ENCODE measurements at places on chromosomes 5 and 9.

GRCh38 chr5:114858665-114859437, 310.9 kb downstream of the TRIM36 start:
- no peak for DNase-seq

DNA sequence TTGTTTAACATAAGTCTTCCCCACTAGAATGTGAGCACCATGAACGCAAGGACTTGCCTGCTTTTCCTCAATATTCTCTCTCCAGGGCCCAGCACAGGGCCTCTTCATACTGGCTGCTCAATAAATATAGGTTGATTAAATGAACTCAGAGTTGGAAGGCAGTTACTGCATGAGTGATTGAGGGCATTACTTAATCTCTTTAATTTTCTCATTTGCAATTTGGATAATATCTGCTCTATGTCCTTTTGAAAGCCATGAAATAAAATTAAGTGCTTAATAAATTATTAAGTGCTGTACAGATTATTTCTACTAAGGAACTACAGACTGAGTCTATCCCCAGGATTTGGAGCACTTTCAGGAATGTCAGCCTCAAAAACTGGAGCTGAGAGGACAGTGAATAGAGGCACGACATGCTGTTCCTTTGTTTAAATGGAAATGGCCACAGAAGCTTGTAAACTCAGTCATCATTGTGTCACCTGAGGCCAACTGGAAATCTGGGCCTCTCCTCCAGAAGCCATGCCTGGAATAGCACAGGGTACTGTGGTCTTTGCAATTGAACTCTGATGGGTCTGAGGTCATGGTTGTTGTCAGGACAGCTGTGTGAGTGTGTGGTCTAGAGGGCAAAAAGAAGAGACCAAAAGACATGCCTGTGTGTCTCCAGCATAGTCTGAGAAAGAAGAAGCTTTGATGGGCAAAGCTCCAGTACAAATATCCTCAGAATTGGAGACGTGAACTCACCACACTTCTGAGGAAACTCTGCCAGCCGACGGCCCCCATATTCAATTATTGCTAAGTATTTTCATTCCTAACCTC, 86.1 kb downstream of the SH3TC2 start:
- DNase-seq, result no peak

DNA sequence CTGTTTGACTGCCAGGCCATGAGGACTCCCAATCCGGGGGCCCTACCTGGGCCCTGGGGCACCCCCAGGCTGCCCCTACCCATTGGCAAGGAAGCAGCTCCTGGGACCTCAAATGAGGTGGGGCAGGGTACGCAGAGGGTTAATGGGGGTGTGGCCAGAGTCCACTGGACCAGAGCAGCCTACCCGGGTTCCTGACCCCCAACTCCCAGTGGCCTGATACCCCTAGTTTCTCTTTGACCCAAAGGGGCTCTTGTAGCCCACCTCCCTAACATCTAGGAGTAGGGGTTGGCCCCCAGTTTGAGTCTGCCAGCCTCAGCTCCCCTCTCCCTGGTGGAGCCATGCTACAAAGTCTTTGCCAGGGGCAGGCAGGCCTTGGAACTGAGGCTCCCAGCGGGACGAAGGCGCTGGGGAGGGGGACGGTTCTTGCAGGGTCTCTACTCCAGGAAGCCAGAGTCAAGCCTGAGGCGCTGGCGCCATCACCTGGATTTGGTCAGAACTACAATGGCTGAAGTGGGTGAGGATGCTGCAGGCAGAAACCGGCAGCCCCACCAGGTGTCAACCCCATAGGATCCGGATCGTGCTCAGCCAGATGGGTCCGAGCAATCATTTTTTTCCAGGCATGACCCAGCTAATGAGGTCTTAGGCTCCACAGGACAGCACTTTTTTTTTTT, 8.4 kb upstream of the CERCAM start:
- DNase-seq, result no peak

GRCh38 chr5:176535664-176536131, 1.5 kb downstream of the RNF44 start:
- DNase-seq, result no peak

GRCh38 chr9:123978981-123979380, 32.6 kb upstream of the LHX2 start:
- no peak for DNase-seq

DNA sequence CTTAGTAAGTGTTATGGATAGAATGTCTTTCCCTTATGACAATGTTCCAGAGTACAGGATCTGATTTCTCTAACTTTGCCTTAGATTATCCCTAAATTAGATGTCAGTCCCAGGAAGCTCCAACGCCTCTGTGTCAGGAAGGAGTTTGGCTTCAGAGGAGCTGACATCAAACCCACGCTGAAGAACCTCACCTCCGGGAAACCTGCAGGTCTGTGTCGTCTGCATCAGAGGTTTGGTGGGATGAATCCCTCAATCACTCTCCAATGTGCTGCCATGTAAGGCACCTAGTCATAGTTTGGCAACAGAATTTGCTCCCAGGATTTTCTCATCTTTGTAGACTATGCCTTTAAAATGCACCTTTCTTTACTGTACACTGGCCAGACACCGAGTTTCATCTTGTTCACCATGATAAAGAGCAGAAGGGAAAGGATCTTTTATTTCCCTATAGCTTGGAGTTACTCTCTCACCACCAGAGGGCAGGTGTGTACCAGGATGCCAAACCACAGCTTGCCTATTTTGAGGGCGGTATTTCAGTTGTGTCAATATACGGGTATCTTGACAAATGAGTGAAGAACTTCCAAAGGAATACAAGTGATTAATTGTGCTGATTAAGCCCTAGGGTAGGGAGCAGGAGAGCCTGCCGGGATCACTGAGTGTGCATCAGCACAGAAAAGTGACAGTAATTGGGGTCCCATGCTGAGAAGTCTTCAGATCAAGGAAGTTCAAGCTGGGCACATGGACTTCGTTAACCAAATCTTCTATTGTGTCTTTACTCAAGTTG, 23.4 kb downstream of the MINAR2 start:
- peak; percentile 33 for DNase-seq

DNA sequence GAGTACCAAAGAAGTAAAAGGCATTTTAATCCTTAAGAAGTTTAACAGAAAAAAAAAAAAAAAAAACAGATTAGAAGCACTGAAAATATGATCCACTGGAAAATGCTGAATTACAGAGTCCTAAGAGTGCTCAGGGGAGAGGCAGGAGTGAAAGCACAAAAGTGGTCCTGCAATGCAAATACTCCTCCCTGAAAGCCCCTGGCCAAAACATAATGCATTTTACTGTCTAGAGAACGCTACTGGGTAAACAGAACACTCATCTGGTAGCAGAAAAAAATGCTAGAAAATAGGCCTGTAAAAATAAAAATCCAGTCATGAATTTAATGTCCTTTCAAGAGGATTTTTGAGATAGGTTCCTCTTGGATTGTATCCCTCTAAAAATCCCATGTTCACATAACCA, 81.9 kb downstream of the ADAMTS12 start:
- DNase-seq, result no peak

DNA sequence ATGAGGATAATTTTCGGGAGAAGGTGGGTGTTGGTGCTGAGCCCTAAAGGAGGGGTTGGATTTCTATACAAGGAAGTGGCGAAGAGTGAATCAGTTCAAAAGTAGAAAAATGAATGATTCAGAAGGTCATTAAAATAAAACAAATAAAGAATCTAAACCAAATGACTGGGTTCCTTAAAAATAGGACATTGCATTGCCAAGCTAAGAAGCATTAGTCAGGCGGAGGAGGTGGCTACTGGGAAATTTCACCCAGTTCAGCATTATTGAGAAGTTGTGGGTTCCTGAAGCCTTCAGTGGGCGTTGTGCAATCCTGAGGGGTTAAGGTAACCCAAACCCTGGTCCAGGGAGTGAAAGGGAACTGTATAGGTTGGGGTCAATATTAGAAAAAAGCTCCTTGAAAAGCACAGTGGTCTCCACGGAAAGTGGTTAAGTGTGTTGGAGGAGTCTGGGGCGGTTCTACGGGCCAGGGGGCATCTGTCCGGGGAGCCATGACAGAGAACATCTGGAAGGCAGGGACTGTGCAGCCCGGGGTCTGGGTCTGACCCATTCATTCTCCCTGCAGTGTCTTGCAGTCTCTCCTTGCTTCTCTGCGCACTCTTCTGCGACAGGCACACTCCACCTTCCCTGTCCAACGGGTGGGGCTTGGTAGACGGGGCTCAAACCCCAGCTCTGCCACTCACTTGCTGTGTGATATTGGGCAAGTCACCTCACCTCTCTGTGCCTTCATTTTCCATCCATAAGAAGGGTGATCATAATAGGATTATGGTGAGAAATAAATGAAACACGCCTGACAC, 27.6 kb upstream of the DUSP1 start:
- DNase-seq, result no peak

DNA sequence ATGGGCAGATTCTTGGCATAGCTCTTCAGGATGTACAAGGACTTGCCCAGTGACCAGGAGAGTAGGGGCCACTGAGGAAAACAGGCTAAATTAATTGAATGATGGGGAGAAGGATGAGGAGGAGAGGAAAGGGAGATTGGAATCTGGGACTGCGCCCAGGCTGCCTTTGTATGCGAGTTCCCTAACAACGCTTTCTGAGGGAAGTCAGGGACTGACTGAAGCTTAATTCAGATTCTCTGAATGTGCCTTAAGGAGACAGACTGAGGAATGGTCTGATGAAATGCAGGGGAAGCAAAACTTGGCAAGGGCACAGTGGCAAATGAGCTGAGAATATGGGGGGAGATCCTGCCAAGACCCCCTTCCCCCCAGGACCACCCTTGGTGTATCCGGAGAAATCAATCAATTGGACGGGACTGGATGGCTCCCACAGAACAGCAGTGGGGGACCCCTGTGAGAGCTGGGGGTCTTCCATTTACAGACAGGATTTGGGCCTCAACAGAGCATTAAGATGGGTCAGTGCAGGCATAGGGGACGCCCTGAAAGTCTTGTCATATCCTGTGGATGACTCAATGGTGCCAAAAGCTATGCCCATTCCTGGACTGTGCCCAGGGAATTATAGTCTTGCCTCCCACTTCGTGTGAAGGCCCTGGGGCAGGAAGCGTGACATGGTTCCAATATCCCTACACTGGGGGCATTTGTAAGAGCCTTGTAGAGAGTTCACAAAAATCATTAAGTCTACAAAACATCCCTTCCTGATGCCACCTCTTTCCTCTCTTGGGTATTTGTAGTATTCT, 215.5 kb upstream of the TNC start:
- no peak for DNase-seq

DNA sequence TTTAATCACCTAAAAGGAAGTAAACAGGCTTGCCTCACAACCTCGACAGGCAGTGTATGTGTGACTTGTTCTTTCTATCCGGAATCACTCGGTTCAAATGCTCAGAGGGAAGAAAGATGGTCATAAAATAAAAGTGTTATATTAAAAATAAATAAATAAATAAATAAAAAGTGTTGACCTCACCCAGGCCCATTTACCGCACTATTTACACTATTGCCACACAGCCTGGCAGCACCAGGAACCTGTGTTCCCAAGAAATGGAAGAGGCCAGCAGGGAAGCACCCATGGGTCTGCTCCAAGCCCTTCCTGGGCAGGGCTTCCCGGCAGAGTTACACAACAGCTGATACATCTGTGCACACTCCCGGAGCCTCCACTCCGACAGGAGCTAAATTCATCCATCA, 127.9 kb downstream of the EFNA5 start:
- DNase-seq, result no peak

GRCh38 chr5:98722188-98722587, 51.3 kb upstream of the RGMB start:
- DNase-seq, result no peak

DNA sequence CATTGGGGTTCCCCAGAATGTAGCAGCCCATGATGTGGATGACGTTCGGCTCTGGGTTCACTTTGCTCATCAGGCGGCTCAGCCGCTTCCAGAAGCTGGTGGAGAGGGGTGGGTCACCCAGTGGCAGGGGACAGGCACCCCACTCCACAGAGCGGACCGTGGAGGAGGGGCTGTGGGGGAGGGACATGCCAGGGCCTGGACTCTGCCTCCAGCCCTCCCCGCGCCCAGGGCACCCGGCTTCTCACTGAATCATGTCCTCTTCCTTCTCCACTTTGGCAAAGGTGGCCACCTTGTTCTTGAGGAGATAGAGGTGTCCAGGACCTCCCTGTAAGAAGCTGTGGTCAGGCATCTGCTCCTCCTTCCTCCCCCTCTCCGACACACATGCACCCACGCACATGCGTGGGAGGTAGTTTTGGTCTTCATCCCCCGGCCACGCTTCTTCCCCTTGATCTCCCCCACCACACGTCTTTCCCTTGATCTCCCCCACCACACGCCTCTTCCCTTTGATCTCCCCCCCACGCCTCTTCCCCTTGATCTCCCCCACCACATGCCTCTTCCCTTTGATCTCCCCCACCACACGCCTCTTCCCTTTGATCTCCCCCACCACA, 8.9 kb upstream of the ENTPD8 start:
- DNase-seq, result no peak

GRCh38 chr9:5839572-5839902, 6.6 kb upstream of the ERMP1 start:
- no peak for DNase-seq

GRCh38 chr9:76023715-76024195, 133.3 kb downstream of the PCSK5 start:
- no peak for DNase-seq

GRCh38 chr9:109728686-109729300, 51.2 kb upstream of the PALM2AKAP2 start:
- no peak for DNase-seq

GRCh38 chr5:154647114-154647760, 107.9 kb upstream of the LARP1 start:
- no peak for DNase-seq

- DNase-seq, result no peak
Measured at GRCh38 chr9:134367061-134367460, 40.8 kb downstream of the RXRA start.

DNA sequence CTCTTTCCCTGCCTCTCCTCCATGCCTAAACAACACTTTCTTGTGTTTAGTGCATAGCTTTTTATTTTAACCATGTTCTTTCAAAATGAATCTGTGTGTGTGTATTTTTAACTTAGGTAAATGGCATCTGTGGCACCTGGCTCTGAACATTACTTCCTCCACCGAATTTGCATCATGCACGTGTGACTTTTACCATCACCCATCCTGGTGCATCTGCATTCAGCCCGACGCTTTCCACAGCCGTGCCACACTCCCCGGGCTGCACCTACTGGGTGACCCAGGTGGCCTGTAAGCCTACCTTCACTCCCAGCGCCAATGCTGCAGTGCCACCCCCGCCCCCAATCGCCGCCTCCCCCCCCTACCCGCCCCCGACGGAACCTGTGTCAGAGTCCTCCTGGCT, 12.7 kb upstream of the FCN1 start:
- no peak for DNase-seq

DNA sequence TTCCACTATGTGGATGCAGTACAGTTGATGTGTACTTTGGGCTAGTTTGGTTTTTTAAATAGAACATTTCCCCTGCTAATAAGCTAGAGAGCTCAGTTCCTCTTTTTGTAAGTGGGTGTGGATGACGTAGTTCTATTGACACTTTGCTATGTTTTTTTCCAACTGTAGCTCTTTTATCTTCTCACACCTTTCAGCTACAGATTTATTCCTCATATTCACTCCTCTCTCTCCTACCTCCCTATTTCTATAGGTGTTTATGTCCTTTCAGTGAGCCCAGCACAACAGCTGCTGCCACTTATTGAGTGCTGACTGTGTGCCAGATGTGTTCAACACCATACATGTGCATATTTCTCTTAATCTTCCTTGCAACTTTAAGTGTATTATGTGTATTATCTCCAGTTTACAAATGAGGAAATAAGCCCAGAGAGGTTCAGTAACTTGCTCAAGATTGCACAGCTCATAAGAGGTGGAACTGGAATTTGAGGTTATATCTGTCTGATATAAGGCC, 215.7 kb downstream of the SEMA6A start:
- no peak for DNase-seq
